ENCODE measurements at places on chromosomes 6 and 20.
A peak's percentile ranks its signal among the peaks of the same experiment; 100 is the strongest.

DNA sequence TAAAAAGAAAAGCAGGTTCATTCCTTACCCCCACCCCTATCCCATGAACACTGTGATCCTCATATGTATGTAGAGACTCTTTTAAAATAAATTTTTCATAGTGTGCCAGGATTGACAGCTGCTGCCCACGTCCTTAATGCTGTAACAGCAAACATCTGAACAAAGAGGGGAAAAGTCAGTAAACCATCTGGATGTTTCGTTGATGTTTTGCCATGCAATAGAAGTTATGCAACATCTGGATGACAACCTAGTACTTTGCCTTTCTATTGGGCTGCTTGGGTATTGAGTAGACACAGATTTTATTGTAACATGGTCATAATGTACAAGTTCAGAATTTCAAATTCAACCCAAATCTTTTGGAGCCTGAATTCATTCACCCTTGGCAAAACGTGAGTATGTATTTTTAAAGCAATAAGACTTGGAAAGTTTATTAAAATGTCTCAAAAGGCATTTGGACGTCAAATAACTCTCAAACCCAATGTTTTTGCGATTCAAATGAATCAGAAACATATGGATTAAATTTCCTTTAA, 500.3 kb downstream of the DHX35 start:
- H3K4me3 ChIP-seq, result no peak overlapping the region
- no peak for DNase-seq
- H3K27ac ChIP-seq, result no peak overlapping the region
- no peaks in the 10 kb centered on the region for H3K4me1 ChIP-seq

DNA sequence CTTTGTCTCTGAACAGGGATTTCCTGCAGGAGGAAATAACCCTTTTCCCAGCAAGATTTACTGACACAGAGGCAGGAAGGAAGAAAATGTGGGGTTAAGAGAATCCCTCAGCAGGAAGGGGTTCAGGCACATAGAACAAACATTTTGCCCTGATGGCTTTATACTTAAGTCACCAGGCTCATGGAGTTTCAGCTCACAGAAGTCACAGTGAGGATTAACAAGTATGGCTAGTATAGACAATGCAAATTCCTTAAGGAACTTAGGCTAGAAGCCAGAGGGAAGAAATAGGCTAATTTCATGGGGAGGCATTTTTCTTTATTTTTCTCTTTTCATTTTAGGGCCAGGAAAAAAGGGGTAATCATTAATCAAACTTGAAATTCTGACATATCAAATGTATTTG, 50.2 kb downstream of the MCHR2 start:
- DNase-seq, result no peak
- no peak overlapping the region for H3K4me3 ChIP-seq
- H3K36me3 ChIP-seq, result no peaks in the 10 kb centered on the region
- no peaks in the 10 kb centered on the region for H3K27me3 ChIP-seq
- H3K4me1 ChIP-seq, result peaks cover 3% of the 10 kb centered on the region

DNA sequence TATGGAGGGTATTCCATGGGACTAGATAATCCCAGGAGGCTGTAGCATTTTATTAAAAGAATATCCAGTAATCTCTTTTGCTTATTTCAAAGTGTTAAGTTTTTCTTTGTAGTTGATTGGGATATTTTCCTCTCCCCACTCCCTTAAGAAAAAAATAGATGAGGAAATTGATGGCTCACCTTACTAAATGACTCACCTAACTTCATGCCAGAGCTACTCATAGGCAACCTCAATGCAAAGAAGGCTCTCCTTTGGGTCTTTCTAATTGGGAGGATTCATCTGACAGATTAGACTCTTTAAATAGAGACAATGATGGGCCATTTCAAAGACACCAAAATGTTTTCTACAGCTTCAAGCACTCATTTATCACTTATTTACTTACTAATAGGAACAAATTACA, 528.5 kb upstream of the BTBD3 start:
- H3K27ac ChIP-seq, result no peak overlapping the region
- no peaks in the 10 kb centered on the region for H3K36me3 ChIP-seq
- H3K27me3 ChIP-seq, result no peaks in the 10 kb centered on the region
- no peak overlapping the region for H3K4me3 ChIP-seq
- DNase-seq, result no peak
- H3K4me1 ChIP-seq, result no peaks in the 10 kb centered on the region

GRCh38 chr20:60050193-60050947, 92.1 kb downstream of the CDH26 start:
- DNase-seq, result no peak
- no peak overlapping the region for H3K27ac ChIP-seq
- no peak overlapping the region for H3K4me3 ChIP-seq
- H3K36me3 ChIP-seq, result no peaks in the 10 kb centered on the region

GRCh38 chr6:141403103-141403502, 729.6 kb upstream of the GJE1 start:
- no peak overlapping the region for H3K4me3 ChIP-seq
- no peak for DNase-seq
- H3K27me3 ChIP-seq, result no peaks in the 10 kb centered on the region
- no peak overlapping the region for H3K27ac ChIP-seq
- H3K36me3 ChIP-seq, result no peaks in the 10 kb centered on the region

GRCh38 chr6:99712519-99712918, 105.9 kb downstream of the PRDM13 start:
- DNase-seq, result no peak
- no peak overlapping the region for H3K27ac ChIP-seq
- peaks cover 6% of the 10 kb centered on the region for H3K4me1 ChIP-seq
- no peaks in the 10 kb centered on the region for H3K27me3 ChIP-seq
- no peak overlapping the region for H3K4me3 ChIP-seq
- H3K36me3 ChIP-seq, result no peaks in the 10 kb centered on the region

- H3K4me3 ChIP-seq, result no peak overlapping the region
- H3K36me3 ChIP-seq, result no peaks in the 10 kb centered on the region
- DNase-seq, result no peak
- H3K4me1 ChIP-seq, result peaks cover 3% of the 10 kb centered on the region
Measured at GRCh38 chr6:23176471-23176870, 607.1 kb downstream of the HDGFL1 start.

DNA sequence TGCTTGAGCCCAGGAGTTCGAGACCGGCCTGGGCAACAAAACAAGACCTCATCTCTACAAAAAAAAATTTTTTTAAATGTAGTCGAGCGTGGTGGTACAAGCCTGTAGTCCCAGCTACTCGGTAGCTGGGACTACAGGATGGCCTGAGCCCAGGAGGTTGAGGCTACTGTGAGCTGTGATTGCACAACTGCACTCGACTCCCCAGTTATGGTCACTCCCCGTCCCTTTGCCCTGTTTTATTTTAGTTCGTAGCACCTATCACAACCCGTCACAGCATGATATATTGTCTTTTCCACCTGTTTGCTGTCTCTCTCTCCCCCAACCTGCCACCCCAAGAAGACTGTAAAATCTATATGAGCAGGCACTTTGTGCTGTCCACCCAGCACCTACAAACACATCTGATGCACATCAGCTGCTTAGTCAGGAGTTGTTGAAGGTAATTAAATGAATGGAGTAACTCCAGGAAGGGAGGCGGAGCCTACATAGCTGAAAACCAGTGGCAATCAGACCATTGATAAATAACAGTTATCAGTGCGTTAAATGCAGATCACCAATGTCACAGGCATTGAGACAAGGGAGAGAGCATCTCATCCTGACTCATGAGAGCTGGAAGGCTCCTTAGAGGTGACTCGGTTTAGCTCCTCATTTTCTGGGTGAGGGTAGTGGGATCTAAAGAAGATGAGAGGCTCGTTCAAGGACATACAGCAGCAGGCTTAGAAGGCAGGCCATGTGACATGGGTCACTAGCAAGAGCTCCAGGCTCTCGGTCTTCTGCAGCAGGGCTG, 14.4 kb upstream of the XRN2 start:
- no peak overlapping the region for H3K4me3 ChIP-seq
- DNase-seq, result no peak
- H3K27me3 ChIP-seq, result peaks cover 4% of the 10 kb centered on the region
- no peaks in the 10 kb centered on the region for H3K36me3 ChIP-seq
- H3K27ac ChIP-seq, result no peak overlapping the region

DNA sequence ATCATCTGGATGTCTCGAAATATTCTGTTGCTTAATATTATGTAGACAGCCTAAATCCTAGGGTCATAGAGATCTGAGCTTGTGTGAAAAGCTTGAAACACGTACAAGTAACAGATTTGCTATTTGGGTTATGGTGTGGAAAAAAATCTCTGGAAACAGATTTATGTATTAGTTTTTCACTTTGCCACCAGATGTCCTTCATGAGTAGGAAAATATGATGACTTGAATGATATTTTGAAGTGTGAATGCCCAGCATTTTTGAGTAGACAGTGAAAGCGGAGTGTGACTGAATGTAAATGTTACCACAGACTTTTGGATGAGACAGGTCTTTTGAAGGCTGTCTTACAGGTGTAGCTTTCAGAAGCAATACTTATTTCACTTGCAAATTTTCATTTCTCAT, 4.2 kb upstream of the BMP6 start:
- peaks cover 8% of the 10 kb centered on the region for H3K27me3 ChIP-seq
- H3K27ac ChIP-seq, result no peak overlapping the region
- H3K36me3 ChIP-seq, result no peaks in the 10 kb centered on the region
- H3K4me3 ChIP-seq, result no peak overlapping the region
- no peak for DNase-seq
- H3K4me1 ChIP-seq, result no peaks in the 10 kb centered on the region

DNA sequence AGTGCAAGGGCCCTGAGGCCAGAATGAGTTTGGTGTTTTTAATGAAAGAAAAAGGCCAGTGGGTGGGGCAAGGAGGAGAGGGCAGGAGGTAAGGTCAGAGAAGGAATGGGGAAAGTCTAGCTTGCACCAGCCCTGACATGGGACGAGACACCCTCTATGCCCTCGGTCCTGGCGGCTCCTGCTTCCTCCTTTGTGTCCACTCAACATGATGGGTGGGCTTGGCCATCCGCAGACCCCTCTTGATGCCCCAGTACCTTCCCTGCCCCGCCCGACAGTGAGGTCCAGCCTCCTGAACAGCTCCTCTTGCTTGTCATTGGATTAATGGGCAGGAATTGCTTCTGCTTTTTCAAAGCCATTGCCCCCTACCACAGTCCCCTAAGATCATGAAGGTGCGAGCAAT, 33.6 kb upstream of the ANGPT4 start:
- H3K4me1 ChIP-seq, result peaks cover 6% of the 10 kb centered on the region
- H3K4me3 ChIP-seq, result no peak overlapping the region
- no peaks in the 10 kb centered on the region for H3K36me3 ChIP-seq

GRCh38 chr6:38322138-38322537, 317.6 kb downstream of the BTBD9 start:
- no peaks in the 10 kb centered on the region for H3K36me3 ChIP-seq
- H3K27me3 ChIP-seq, result no peaks in the 10 kb centered on the region
- DNase-seq, result no peak
- H3K4me3 ChIP-seq, result no peak overlapping the region
- peaks cover 27% of the 10 kb centered on the region for H3K4me1 ChIP-seq

GRCh38 chr20:43534791-43535350, 24.0 kb upstream of the SGK2 start:
- no peak for DNase-seq
- no peak overlapping the region for H3K4me3 ChIP-seq
- H3K27ac ChIP-seq, result no peak overlapping the region
- no peaks in the 10 kb centered on the region for H3K27me3 ChIP-seq
- no peaks in the 10 kb centered on the region for H3K4me1 ChIP-seq

GRCh38 chr6:160430751-160431150, 82.6 kb downstream of the SLC22A3 start:
- no peak for DNase-seq
- H3K4me1 ChIP-seq, result peaks cover 5% of the 10 kb centered on the region
- no peaks in the 10 kb centered on the region for H3K27me3 ChIP-seq
- H3K4me3 ChIP-seq, result no peak overlapping the region
- H3K27ac ChIP-seq, result no peak overlapping the region

- H3K4me3 ChIP-seq, result peak overlapping the region; percentile 22
- H3K27ac ChIP-seq, result no peak overlapping the region
- H3K4me1 ChIP-seq, result peaks cover 15% of the 10 kb centered on the region
Measured at GRCh38 chr6:36727505-36728021, 29.9 kb downstream of the RAB44 start.

DNA sequence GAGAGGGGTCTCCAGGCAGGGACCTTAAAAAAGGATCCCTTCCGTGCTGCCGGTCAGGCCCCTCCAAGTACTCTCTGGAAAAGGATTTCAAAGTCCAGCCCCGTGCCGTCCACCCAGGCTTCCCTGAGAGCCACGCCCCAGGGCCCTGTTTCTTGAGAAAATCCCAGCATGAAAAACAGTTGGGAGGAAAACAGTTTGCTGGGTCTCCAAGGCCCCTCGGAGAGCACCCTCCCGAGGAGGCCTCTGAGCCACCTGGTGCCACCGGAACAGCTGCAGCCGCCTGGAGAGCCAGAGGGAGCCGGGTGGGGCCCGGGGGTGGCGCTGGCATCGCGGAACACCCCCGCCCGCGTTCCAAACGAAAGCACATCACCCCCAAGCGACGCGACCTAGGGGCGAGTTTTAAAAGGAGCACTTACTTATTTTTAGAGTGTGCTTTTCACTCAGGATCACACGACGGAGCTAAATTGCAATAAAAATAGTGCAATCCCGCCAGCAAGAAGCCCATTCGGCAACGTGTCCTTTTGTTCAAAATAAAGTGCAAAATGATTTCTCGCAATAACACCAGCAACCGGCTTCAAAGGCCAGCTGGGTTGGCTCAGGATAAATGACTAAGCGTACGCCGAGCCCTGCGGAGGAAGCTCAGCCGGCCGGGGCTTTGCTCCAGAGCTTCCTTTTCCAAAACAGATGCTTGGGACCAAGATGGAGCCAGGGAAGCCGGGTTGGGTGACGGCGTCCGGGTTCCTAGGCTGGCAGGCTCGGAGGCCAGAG, 64.2 kb downstream of the YTHDF1 start:
- no peaks in the 10 kb centered on the region for H3K36me3 ChIP-seq
- no peaks in the 10 kb centered on the region for H3K27me3 ChIP-seq
- no peak overlapping the region for H3K4me3 ChIP-seq
- DNase-seq, result no peak
- H3K4me1 ChIP-seq, result no peaks in the 10 kb centered on the region

DNA sequence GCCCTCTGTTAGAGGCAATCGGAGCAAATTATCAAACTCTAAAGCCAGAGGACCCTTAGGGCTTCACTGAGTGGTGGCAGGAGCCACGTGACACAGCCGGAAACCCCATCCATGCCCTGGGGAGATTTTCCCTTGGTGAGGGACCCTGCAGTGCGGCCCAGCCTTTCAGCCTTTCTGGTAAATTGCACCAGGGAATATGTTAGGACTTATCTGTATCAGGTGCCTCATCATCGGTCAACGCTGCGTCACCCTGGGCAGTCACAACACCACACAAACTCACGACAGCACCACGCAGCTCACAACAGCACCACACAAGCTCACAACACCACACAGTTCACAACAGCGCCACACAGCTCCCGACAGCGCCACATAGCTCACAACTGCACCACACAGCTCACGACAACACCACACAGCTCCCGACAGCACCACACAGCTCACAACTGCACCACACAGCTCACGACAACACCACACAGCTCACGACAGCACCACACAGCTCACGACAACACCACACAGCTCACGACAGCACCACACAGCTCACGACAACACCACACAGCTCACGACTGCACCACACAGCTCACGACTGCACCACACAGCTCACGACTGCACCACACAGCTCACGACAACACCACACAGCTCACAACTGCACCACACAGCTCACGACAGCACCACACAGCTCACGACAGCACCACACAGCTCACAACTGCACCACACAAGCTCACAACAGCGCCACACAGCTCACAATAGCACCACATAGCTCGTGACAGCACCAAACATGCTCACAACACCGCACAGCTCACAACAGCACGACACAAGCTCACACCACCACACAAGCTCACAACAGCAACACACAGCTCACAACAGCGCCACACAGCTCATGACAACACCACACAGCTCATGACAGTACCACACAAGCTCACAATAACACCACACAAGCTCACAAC, 199.0 kb downstream of the DLL1 start:
- no peak overlapping the region for H3K27ac ChIP-seq
- H3K4me3 ChIP-seq, result no peak overlapping the region
- H3K36me3 ChIP-seq, result no peaks in the 10 kb centered on the region
- DNase-seq, result no peak

All from neuronal stem cell (in vitro differentiated cells).